ENCODE measurements at places on chromosomes 12 and 14. TPM values are rescaled to one million over a fixed set of nuclear protein-coding genes. Genes with fewer than 3 reads are reported as not detected.

DNA sequence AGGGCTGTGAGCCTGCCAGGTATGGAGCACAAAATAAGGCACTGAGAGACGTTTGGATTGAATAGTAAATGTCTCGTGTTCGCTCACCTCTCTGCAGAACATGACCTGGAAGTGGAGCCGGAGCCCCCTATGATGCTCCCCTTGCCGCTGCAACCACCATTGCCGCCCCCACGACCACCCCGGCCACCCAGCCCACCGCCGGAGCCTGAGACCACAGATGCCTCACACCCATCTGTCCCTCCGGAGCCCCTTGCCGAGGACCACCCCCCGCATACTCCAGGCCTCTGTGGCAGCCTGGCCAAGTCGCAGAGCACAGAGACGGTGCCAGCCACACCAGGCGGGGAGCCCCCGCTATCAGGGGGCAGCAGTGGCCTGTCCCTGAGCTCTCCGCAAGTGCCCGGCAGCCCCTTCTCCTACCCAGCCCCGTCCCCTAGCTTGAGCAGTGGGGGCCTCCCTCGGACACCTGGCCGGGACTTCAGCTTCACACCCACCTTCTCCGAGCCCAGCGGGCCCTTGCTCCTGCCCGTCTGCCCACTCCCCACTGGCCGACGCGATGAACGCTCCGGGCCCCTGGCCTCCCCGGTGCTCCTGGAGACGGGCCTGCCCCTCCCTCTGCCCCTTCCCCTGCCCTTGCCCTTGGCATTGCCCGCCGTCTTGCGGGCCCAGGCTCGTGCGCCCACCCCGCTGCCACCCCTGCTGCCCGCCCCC lies 18.7 kb downstream of the SETD1B start:
- DNase-seq, result no peak

DNA sequence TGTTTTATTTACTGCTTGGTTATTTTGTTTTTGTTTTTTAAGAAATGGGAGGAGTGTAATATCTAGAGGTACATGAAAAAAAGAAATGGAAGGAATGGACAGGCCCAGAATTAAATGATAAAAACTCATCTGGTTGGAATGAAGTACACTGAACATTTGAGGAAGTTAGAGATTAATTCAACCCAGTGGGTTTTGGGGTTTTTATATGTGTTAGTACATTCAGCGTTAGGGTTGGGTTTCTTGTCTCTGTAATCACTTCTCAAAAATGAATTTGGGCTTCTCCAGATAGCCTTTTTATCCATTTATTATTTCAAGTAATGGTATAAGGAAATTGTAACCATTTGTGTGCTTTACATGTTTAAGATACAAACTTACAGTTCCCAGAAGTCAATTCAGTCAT lies 19.5 kb upstream of the NUP107 start:
- no peak for DNase-seq

The IL31 gene
- not detected for total RNA-seq

The TSPAN9 gene
- total RNA-seq, result 18.5 TPM

The TNFAIP2 gene
- 17.6 TPM for total RNA-seq

All from HT1080 (cell line).